ENCODE measurements at places on chromosomes 2 and 18.

GRCh38 chr2:56709181-56709580, 525.4 kb downstream of the CCDC85A start:
- no peak for DNase-seq

DNA sequence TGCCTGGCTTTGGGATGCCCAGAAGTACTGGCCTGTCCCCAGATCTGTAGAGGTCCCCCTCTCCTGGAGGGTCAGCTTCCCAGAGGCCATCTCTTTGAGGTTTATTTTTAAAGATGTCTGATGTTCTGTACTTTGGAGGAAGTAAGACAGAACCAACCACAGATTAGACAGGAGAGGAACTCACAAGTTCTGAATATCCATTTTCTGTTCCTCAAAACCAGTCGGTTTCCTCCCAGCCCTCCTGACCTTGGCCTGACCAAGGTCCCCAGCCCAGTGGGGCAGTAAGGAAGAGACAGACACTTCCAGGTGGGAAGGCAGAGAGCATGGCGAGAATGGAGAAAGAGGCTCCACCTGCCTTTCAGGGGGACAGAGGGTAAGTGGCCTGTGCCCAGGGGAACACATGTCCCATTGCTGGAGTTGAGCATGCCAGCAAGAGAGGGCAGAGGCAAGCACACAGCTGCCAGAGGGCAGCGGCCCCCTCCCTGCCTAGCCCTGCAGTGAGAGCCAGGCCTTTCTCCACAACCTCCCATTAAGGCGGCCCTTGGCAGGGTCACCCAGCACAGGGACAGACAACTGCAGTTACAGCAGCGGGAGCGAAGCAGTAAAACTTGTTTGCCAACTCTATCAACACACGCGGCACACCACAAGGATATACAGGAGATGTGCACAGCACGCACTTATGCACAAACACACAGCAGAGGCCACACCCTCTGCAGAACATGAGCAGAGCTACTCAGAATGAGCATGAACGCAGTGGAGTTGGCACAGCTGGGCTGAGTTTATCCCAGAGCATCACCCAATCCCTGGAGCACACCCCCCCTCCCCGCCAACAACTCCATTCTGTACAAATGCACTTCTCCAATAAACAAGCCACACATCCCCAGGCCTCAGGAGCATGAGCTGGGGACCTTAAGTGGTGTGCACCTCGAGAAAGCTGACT, 18.5 kb upstream of the SEMA4C start:
- DNase-seq: no peak

DNA sequence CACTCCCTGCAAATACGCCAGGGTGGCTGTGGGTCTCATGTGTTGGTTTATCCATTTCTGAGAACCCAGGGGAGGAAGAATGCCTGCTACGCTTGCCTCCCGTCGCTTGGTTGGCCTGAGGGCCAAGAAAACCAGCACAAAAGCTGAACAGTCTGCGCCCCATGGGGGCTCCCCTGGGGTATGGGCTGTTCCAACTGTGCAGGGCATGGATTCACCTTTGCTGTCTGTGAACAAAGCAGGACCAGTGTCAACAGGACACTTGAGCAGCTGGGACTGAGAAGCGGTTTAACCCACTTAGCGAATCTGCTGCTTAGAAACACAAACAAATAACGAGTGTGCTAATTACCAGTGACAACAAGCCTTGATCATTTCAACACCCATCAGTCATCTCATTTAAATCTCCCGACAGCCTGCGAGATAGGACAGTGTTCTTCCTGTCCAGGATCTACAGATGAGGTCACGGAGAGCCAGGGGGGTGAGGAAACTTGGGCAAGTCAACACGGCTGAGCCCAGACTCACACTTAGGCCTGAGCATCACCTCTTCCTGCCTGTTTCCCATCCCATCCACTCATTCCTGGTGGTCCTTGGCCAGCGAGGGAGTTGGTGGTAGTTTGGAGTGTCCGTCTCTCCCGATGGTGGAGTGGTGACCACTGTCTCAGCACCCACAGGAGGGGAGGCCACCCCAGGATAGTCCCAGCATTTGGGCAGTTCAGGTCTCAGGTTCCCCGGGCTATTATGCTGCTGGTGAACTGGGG, 111.6 kb upstream of the HAAO start:
- DNase-seq: no peak

GRCh38 chr2:20465716-20466394, 19.0 kb downstream of the RHOB start:
- no peak for DNase-seq

DNA sequence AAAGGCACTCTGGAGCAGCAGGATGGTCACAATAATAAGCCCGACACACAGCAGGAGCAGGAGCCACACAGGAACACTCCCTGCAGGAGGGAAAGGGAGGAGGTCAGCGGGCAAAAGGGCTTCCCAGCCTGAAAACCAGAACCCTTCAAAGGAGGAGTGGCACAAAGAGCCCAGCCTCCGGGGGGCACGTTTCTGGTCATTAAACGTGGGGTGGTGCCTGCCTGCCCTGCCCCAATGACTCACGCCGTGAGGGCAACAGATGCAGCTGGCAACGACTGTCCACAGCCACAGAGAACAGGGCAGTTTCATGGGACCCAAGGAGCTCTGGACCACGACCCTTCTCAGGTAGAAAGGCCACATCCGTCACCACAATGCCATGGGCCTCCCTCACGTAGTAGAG, 3.0 kb downstream of the PREB start:
- no peak for DNase-seq

DNA sequence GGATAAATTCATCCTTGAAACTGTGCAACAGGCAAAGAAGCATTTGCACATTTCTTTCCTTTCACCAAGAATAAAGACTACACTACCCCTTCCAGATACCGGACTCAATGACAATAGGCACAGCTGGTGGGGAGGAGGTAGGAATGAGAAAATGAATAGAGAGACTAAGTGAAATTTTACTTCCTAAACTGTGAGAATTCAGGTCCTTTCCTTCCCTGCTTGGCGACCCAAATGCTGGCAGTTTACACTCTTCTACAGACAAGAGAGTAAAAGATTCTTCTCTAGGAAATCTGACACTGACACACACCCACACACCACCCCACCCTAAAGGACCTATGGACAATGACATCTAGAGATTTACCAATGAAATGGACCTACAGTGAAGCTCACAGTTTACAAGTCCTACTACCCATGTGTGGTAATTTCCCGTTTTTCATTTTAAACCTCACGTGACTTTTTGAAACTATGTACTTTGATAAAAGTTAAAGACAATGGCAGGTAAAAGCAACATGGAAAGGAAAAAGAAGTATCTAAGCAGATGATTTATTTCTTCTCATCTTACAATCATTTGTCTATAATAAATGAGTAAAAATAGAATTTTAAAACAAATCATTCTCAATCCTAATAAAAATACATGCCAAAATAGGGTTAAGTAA, 27.9 kb downstream of the REV1 start:
- no peak for DNase-seq

All from DND-41 (cell line).